Stimulated activated CD8-positive, alpha-beta memory T cell treated with anti-CD3 and anti-CD28 coated beads, Interleukin-4, amount 100 ng/mL, for 48 hours (primary cell): ENCODE measurements at places on chromosomes 3 and 15.

DNA sequence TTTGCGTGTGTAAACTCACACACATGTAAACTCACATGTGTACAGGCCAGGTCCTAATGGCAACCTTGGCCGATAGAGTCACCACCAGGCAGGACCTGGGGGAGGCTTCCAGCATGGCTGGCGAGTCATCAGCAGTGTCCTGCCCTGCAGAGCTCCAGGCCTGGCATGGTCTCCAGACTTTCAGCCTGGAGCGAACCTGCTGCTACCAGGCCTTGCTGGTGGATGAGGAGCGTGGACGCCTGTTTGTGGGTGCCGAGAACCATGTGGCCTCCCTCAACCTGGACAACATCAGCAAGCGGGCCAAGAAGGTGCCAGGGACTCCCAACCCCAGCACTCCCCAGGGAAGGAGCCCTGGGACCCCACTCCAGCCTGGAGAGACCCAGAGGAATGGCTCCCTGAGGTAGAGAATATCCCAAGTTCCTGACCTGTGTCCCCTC, 1.0 kb downstream of the SEMA3B start:
- DNase-seq, result no peak

DNA sequence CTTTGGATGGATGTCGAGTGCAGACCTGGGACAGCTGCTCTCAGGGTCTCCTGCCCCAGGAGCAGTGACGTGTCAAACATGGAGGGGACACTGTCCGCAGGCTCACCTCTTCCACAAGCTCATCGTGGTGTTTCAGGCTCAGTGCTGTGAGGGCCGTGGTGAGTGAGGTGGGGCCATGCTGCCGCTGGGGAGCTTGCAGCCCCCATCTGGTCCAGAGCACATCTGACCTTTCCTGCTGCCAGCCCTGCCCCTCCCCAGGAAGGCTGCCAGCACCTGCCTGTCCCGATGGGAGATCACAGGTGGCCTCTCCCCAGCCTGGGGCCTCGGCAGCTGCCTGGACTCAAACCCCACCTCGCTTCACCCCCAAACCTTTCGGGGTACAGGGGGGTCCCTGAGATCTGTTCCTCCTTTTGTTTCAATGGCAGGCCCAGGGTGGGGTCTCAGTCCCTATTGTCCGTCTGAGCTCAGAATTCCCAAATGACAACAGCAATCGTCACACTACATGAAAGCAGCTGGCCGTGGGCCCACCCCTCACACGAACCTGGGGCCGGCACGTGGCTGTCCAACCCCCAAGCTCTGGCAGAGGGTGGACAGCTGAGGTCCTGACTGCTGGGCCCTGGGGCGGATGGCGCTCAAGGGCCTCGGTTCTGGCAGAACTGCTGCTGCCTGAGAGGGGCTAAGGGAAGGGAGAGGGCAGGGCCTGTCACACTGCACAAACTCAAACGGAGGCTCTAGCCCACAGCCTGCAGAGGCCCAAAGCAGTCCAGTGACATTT, 65.0 kb upstream of the RPL32 start:
- DNase-seq, result no peak

DNA sequence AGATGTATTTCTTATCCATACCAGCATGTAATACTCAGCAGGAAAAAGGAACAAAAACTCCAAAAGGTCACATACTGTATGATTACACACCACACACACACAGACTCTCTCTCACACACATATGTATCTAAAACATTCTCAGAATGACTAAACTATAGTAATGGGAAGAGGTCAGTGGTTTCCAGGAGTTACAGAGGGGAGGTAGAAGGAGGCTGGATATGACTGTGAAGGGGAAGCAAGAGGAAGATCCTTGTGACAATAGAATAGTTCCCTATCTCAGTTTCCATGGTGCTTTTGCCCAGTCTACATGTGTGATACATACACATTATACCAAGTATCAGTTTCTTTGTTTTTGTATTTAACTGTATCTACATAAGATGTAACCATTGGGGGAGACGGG, 190.1 kb downstream of the IL5RA start:
- DNase-seq, result no peak

DNA sequence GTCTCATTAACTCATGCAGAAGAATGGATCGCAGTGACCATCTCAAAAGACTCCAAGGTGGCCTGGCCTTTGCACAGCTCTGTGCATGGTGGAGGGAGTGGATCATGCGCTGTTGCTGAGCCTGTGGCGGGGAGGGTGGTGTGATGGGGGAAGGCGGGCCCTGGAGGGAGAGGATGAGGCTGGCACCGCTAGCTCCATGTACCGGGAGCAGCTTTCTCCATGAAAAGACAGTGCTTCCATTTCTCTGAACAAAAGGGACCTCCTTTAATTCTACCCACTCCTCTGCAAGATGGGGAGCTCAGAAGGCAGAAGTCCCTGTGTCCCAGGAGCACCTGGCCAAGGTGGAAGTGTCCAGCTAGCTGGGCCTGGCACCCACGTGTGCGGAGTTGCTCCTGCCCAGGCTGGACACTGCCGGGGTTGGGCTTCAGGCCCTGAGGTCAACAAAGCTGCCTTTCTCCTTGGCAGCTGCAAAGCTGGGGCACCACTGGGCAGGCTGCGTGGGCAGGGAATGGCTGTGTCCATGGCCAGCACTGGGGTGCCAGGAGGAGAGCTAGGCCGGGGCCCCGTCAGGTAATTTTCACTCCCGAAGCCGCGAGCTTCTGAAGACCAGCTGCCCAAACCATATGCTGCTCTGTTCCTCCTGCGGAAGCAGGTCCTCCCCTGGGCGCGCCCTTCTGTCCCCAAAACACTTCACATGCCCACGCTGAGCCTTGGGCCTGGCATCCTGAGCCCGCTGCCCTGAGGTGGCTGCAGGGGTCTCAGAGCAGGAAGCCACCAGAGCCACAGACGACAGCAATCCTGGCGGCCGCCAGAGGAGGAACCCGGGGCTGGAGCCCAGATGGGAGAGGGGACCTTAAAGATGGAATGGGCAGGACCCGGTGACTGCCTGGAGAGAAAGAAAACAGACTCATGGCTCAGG, 6.4 kb downstream of the MAP6D1 start:
- DNase-seq, result no peak

- no peak for DNase-seq
Observed at GRCh38 chr3:154889227-154889634, 190.9 kb upstream of the MME start.

DNA sequence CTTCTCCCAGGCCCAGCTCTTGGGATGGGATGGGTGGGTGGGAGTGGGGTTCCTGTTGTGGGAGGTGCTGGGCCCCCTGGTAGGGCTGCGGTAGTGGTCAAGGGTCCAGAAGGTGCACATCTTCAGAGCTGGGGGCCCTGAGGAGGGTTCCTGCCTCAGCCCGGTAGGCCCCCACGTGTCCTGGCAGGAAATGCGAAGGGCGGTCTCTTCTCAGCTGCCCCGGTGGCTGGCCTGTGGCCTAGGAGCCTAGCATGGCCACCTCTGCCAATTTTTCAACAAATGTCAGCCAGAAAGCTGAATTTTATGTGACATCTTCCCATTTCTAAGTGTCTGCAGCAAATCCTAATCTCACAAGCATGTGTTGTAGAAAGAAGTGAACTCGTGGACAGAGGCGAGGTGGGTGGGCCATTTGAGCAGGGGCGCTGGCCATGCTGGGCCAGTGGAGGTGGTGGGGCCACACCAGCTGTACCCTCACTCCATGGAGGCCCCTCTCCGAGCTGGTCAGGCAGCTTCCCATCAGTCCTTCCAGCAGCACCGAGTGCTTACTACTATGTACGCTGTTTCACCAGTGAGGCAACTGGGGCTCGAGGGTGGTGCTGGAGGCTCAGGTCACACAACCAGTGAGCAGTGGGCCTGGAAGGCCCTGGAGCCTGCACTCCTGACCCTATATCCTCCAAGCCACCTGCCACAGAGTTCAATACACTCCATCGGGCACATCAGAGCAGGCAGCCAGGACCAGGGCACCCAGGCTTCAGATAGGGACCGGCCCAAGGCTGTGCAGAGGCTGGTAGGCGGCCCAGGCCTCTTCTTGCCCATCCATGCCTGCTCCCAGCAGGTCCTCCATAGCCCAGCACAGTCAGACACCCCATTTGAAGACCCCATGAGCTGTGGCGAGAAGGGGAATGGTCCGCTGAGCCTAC, 23.2 kb downstream of the FBLN2 start:
- DNase-seq, result no peak

GRCh38 chr3:128356822-128357221, 109.9 kb downstream of the DNAJB8 start:
- no peak for DNase-seq

- no peak for DNase-seq
Observed at GRCh38 chr3:162742159-162742717, 1245.6 kb downstream of the OTOL1 start.

DNA sequence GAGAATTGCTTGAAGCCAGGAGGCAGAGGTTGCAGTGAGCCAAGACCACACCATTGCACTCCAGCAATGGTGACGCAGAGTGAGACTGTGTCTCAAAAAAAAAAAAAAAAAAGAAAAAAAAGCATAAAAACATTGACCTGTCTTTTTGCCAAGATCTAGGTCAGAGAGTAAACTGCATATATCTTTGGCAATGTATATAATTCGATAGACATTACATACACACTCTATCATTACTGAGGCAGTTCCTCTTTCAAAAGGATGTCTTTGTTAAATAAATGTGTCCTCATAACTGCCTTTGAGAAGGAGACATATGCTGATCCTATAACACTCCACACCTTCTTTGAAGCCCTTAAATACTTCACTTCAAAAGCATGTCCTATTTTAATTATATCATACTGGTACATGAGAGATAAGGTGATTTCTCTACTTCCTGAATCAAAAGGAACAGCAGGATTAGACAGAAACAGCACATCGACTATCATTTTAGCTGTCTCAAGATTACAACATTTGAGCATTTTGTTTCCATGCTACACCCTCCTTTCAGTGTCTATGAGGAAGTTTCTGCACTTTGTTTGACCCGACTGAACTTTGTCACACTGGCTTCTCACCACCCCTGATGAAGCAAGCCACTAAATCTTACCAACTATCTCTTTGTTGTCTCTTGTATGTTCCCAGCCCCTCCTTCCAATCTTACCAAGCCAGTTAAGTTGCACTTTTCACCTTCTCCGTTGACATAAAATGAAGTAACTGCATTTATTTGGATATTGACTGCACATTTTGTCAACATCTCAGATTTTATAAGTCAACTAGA, 335.8 kb downstream of the MECOM start:
- DNase-seq, result no peak

DNA sequence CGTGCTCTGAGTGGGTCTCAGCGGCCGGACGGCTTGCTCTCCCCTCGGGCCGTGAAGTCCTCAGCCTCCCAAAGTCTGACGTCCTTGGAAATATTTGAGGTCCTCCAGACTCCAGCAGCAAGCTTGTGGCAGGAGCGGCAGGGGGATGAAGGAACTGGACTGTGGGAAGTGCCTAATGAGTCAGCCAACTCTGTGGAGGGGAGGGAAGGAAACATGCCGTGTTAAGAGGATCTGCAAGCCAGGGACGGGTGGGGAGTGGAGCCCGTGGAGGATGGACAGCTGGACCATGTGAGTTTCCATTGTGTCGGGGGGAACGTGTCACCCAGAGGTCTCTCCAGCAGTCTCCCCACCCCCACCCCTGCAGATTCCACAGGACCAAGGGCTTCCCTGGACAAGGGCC, 39.4 kb upstream of the IDH2 start:
- no peak for DNase-seq

DNA sequence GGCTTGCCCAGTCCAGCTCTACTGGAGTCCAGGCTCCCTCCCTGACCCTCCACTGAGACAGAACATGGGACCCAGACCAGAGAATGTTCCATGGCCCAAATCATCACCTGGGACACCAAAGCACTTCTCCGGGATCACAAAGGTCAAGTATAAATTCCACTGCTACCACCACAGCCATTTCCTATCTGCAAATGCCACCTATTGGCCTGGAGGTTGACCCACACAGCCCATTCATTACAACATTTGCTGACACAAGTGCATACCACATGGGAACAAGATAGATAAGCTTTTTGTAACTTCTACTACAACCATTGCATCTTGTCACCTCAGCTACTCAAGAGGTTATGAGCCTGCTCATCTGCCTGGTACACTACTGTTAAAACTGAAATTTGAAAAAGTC, 126.8 kb upstream of the NECTIN3 start:
- DNase-seq, result no peak
